Stimulated activated CD4-positive, alpha-beta T cell treated with anti-CD3 and anti-CD28 coated beads, Interleukin-1b, Interleukin-23, amount 100 ng/mL, for 1 hour (primary cell): ENCODE measurements at places on chromosomes 11 and 22.

- no peak for DNase-seq
Observed at GRCh38 chr11:44192462-44193100, 97.1 kb downstream of the EXT2 start.

GRCh38 chr11:28966951-28967350 is 858.8 kb downstream of the METTL15 start:
- DNase-seq, result no peak

GRCh38 chr22:47089796-47090460 is 327.5 kb downstream of the TBC1D22A start:
- no peak for DNase-seq

GRCh38 chr11:83070731-83071566 is 748 bp downstream of the RAB30 start:
- DNase-seq, result no peak

DNA sequence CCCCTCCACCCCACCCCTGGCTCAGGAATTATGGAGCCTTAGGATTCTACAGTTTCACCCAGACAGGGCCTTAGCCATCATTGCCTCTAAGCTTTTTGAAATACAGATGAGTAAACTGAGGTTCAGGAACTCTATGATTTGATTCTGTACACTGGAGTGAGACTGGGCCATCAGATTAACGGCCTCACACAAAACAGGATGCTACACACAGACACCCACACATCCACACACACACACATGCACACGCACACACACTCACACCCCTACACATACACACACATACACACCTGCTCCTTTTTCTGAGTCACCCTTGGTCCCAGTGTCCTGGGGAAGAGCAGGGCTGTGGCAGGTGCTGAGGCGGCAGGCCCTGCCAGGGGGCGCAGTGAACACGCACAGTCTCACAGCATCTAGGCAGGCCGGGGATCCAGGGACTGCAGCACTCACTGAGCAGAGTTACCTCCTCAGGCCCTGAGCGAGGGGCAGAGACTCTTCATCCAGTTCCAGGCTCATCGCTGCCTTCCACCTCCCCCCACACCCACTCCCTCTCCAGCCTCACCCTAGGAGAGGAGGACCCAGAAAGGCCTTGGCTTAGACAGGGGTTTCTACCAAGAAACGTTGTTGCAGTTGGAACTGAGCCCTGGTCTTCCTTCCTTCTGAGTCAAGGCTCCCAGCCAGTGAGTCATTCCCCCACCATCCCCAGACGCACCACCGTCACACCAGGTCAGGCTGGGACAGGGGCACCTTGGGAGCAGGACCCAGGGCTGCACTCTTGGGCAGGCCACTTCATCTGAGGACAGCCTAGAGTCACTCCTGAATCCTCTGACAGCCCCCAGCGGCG is 89.8 kb upstream of the PARVA start:
- DNase-seq, result no peak

DNA sequence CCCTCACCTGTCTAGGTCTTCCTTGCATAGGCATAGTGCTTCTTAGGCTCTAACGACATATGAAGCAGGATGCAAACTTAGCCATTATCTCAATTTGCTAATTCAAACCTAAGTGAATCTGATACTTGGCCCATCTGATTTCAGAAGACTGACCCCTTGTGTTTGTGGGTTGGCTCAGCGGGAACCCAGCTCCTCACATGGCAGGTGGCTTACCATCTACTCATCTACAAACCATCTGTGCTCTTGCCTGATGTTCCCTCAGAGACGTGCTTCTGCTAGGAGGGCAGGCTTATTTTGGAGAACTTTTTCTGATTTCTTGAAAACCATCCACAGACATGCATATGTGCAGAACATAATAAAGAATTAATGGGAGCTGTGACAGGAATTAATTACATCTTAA is 15.2 kb downstream of the ELMOD1 start:
- DNase-seq, result no peak

- no peak for DNase-seq
Observed at GRCh38 chr11:23555085-23555484, 694.8 kb upstream of the CCDC179 start.

DNA sequence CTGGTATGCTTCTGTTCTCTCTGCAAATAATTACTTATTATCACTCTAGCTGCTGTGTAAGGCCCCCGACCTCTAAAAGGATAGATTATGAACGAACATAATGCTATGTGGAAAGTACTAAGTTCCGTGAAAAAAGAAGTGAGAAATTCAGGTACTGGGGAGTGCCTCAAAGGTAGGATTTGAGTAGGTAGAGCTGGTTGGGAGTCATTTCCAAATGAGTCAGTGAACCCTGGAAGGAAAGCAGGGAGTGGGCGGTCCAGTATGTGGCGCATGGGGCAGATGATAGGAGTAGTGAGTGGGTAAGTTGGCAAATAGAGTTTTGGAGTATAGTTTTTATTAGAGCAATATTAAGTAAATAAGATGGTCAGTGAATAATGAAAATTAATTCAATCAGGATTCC is 2.4 kb downstream of the ZC3H12C start:
- no peak for DNase-seq

DNA sequence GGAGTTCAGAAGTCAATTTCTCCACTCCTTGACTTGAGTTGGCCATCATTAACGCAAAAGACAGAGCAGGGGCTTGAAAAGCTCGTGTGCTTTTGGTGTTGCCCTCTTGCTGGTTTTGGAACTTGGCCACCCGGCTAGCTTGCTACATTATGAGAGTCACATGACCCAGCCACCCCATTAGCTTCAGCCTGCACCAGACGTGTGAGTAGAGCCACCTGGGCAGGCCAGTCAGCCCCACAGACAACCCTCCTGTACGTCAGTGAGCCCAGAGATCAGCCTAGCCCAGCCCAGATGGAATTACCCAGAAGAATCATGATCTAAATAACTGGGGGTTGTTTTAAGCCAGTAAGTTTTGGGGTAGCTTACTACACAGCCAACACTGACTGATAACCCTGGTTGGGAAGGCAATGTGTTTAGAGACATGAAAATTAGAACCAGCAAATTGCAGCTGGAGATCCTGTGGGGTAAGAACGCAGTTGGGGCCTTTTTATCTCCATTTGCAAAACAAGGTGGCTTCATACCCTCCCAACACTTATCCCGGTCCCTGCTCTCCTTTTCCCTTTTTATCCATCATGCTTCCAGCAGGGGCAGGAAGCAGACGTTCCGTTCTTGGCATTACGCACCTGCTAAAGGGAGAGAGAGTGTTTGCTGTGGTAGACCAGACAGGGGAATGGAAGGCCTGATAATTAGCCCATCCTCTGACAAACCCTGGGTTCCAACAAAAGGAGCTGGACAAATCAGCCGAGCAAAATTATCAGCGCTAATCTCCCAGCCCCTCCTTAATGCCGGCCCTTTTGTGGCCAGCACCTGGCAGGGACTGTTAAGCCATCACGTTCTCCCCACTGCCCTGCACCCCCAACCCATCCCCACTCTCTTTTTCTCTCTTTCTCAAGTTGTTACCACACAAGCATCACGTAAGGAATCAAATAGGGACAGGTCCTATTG is 548.7 kb upstream of the CADM1 start:
- DNase-seq, result no peak

DNA sequence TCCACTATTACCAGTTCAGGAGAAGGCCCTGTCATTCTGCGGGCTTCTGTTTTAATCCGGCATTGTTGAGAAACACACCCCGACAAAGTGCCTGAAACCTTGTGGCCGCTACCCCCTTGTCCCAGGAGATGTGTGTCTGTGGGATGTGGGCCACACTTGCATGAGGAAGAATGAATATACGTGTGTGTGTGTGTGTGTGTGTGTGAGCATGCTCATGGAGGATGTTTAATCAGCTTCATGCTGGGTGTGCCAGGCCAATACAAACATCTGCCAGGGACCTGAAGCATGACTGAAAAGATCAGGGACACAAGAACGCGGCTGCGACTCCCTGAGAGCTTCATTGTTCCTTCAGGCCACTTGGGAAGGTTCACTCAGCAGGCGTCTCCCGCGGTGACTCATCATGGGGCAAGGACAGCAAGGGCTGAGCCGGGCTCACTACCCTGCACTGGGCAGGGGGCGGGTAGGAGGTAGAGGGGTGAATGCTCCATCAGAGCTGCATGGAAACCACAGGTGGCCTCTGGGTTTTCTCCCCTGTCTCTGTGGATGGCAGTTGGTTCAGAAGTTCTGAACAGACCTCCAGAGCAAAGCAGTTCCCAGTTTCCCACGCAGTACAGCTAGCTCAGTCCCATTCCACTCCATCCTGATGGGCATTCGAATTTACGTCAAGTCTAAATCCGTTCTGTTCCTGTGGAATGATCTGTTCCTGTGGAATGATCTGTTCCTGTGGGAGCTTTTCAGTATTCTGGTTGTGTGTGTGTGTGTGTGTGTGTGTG is 7.0 kb upstream of the MALAT1 start:
- no peak for DNase-seq

DNA sequence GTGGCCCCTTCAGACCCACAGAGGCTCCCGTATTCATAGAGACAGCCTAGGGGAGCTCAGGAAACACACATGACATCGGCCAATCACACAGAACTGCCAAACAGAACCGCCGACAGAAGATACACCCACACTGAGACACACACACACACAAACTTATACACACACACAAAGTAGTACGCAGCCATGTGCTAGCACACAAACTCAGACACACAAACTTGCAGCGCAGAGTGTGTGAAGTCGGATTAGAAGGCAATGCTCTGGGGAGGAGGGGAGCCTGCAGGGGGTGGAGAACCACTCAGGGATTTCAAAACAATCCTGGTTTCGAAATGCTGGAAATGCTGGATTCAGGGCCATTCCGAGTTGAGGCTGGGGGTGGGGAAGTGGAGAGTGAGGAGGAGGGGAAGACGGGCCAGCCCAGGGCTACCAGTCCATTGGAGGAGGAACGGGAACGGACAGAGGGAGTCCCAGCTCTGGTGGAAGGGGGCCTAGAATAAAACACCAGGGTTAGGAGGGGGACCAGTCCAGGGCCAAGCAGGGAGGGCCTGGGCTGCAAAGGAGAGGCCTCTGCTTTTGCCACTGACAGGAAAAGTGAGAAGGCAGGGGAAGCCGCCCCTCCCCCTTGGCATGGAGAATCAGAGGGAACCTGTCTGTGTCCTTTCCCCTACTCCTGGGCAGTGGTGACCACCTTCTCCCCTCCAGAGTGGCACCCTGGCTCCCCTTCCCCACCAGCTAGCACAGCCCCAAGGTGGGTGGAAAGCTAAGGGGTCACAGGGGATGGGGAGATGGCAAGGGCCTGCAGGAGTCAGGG is 4.4 kb downstream of the BCL9L start:
- DNase-seq, result no peak

- no peak for DNase-seq
Observed at GRCh38 chr11:251550-251949, 14.8 kb downstream of the PSMD13 start.

GRCh38 chr11:131749101-131749500 is 378.7 kb downstream of the NTM start:
- no peak for DNase-seq

DNA sequence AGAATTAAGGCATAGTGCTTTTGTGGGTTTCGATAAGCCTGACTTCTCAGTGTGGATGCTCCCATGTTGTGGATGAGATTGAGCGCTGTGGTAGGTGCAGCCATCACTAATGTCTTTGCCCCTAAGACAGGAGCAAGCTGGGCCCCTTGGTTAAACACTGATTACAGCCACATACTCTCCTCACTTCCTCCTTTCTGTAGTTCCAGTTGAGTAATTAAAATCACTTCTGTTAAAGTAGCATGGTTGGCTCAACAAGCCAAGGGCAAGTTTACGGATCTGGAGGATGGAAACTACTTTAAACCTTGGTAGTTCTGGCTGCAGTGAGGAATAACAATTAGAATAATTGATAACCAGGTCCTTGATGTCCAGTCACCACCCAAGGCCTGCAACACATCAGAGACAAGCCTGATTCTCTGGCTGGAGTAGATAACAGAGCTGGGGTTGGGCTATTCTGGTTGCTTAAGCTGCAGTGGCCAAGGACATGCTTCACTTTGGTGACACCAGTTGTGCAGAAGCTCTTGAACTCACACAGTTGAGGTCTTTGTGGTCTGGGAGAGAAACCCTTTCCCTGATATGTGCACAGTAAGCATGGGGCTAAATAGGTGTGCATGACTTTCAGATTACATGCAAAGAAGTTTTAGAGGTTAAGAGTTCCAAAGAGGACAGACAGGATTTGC is 81.3 kb downstream of the KIRREL3 start:
- DNase-seq, result no peak

DNA sequence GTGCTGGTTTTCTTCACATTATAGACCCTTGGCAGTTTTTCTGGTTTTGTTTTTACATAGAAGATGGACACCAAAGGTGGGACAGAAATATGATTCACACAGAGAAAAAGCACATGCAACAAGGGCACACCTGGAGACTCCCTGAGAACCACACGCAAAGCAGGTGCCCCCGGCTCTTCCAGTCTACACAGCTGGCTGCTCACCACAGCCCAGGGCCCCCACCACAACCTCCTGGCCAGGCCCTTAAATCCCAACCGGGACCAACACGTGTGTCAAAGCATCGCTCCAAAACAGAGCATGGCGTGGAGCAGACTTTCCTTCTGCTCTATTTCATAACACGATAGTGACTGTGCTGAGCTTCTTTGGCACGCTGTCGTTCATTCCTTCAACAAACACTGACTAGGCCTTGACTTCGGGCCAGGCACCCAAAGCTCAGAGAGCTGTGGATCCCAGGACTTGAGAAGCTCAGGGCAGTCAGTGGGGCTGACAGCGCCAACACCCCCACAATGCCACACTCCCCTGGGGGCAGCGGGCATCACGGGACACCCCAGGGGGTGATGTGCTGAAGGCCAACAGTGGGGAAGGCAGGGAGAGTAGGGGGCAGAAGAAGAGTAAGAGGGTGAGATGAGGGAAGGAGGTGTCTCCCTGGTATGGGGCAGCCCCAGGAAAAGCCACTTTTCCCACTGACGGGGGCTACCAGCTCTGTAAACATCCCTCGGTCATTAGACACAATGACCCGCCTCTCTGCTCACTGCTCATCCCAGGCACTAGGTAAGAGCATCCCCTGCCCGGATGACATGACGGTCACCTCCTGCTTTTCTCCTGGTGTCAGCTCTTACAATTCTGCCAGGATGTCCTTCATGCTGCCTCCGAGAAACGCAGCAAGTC is 26.0 kb downstream of the CELSR1 start:
- no peak for DNase-seq

DNA sequence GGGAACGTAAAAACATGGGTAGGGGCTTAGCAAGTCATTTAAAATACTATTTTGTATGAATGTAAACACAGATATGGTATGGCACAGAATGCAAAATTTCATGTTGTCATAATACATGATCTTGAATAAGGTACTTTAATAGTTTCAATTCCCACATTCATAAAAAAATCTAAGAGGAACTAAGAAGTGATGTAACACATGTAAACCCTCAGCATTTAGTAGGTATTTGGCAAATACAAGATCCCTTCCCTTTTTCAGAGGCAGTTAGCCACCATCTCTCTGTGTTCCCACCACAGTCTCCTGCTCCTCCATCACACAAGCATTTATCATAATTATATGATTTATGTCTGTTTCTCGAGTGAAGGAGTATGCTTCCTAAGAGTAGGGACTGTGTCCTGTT is 251.8 kb downstream of the TENM4 start:
- DNase-seq, result no peak
